ENCODE measurements at places on chromosomes 11 and 22. TPM values are rescaled to one million over a fixed set of nuclear protein-coding genes. Genes with fewer than 3 reads are reported as not detected.

GAL3ST1 gene
- 1.3 TPM for total RNA-seq

FADS1 gene
- 15.1 TPM for total RNA-seq

OR51I1 gene
- 0.44 TPM for total RNA-seq

NXPE1 gene
- not detected for total RNA-seq

DNA sequence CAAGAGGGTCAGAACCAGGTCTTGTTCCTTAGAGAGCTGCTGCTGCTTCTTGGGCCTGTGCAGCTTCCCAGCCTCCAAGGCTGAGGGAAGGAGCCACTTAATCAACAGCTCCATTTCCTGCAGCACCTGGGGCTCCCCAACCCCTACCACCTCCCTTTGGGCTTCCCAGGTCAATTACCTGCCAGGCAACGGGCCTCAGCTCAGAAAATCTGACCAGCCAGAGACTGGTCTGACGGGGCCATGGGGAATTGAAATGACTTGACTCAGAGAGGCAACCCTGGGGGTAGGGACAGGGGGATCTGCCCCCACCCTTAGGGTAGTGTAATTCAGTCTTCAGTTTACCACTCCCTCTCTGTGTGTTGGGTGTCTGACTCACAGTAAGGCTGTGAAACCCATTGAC is 4.7 kb upstream of the MAJIN start:
- no peaks in the 10 kb centered on the region for H3K36me3 ChIP-seq
- no peak overlapping the region for H3K27ac ChIP-seq
- no peaks in the 10 kb centered on the region for H3K4me1 ChIP-seq
- no peak overlapping the region for H3K4me3 ChIP-seq

GRCh38 chr22:49243965-49244364 is 583.7 kb downstream of the BRD1 start:
- H3K27ac ChIP-seq, result no peak overlapping the region
- peak; percentile 9 for DNase-seq
- no peaks in the 10 kb centered on the region for H3K4me1 ChIP-seq
- no peak overlapping the region for H3K4me3 ChIP-seq
- H3K36me3 ChIP-seq, result no peaks in the 10 kb centered on the region
- H3K27me3 ChIP-seq, result peaks cover 27% of the 10 kb centered on the region

SYCE3 gene
- total RNA-seq, result not detected

DNA sequence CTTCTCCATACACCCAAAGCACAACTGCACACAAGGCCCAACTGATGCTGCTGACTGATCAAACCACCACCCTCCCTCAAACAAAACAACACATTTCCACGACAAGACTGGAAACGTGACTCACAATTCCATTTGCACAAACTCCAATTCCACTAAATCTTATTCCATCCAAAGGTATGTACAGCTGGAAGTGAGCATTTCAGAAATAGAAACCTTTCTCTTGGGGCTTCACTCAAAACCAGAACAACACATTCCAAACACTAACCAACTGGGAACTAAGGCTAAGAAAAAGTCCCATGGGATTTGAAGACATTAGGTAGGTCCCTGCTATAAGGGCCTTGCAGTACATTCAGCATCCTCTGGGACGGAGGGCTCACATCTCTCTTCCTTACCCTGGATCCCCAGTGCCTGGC is 19.6 kb downstream of the MORC2 start:
- H3K4me3 ChIP-seq, result no peak overlapping the region
- no peaks in the 10 kb centered on the region for H3K36me3 ChIP-seq
- peak overlapping the region; percentile 92 for H3K27ac ChIP-seq
- peaks cover 4% of the 10 kb centered on the region for H3K4me1 ChIP-seq

DEFB131B gene
- not detected for total RNA-seq

DNA sequence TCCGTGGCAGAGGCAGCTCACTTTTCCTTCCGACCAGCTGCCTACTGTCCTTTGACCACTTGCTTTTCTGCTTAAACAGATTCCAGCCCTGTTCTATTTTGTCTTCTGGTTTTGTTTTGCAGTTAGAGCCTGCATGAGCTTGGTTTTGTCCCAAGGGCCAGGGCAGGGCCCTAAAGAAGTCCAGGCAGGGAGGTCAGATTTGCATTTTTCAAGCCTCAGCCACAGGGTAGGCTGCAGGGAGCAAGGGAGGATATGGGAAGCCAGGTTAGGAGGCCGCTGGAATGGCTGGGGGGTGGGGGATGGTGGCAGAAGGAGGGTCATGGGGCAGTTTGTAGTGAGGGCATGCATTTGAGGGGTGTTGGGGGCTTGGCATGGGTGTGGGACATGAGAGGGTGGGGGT is 23.1 kb downstream of the FADD start:
- H3K27ac ChIP-seq, result no peak overlapping the region
- H3K36me3 ChIP-seq, result no peaks in the 10 kb centered on the region

DNA sequence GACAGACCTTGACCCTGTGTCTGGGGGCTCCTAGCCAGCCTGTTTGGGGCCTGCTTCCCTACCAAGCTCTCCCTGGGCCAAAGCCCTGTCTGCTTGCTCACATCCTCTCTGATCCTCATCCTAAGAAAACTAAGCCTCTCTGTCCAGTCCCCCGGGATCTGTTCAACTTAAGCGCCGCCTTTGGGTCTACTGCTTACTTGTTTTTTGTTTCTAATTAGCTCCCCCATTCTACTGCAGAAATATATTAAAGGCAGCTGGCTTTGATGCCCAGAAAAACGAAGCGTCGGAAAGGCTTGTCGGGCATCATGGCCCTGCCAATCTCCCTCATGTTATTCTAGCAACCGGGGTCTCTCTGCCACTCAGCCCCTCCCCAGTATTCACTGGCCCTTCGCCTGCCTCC is 3.4 kb downstream of the DSCAML1 start:
- H3K4me1 ChIP-seq, result no peaks in the 10 kb centered on the region
- no peaks in the 10 kb centered on the region for H3K36me3 ChIP-seq
- no peak overlapping the region for H3K4me3 ChIP-seq
- no peak for DNase-seq

GRCh38 chr11:128825050-128825784 is 41.9 kb downstream of the KCNJ1 start:
- no peaks in the 10 kb centered on the region for H3K4me1 ChIP-seq
- no peak overlapping the region for H3K4me3 ChIP-seq
- DNase-seq, result no peak
- no peaks in the 10 kb centered on the region for H3K36me3 ChIP-seq
- H3K27ac ChIP-seq, result no peak overlapping the region
- no peaks in the 10 kb centered on the region for H3K27me3 ChIP-seq

CD3G gene
- total RNA-seq, result 1.2 TPM

- no peaks in the 10 kb centered on the region for H3K27me3 ChIP-seq
- H3K27ac ChIP-seq, result peak overlapping the region; percentile 75
- no peak overlapping the region for H3K4me3 ChIP-seq
Observed at GRCh38 chr11:111729071-111729830, 36.9 kb downstream of the PPP2R1B start.

DNA sequence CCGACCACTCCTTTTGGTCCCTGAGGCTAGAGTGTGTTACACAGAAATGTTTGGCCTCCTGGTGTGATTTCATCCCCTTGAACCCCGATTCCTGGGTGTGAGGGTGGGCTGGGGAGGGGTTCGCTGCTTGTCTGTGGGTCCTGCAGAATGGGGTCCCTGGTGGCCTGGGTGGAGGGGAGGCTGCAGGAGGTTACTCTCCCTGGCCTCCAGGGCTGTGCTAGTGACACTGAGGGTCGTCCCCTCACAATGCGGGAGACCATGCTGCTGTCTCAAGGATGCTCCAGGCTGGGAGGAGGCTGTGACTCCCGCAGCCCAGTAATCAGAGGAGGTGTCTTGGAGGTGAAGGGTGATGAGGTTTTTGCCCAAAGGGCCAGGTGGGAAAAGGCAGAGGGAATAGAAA is 17.0 kb upstream of the OMP start:
- H3K27me3 ChIP-seq, result no peaks in the 10 kb centered on the region
- H3K4me1 ChIP-seq, result no peaks in the 10 kb centered on the region
- H3K36me3 ChIP-seq, result no peaks in the 10 kb centered on the region
- no peak overlapping the region for H3K4me3 ChIP-seq
- no peak for DNase-seq
- no peak overlapping the region for H3K27ac ChIP-seq

GRCh38 chr11:368414-369335 is 624 bp upstream of the B4GALNT4 start:
- peak overlapping the region; percentile 68 for H3K4me3 ChIP-seq
- H3K36me3 ChIP-seq, result no peaks in the 10 kb centered on the region
- no peaks in the 10 kb centered on the region for H3K4me1 ChIP-seq

MUC5B gene
- not detected for total RNA-seq

FAM111B gene
- total RNA-seq, result 0.44 TPM

KIRREL3 gene
- total RNA-seq, result not detected

DNA sequence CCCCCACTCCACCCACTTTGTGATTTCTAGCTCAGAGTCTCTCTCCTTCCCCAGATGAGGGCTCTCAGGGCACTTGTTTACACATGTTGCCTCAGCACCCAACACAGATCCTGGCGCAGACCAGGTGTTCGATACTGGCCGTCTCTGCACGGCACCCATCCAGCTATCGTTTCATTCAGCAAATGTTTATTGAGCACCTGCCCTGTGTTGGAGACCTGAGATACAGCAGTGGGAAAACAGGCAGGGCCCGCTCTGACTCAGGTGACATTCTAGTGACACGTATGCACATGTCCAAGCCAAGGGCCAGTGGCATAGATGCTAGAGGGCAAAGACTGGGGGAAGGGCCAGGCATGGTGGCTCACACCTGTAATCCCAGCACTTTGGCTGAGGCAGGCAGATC is 71.9 kb downstream of the NFAM1 start:
- no peaks in the 10 kb centered on the region for H3K36me3 ChIP-seq
- H3K27ac ChIP-seq, result no peak overlapping the region

GRCh38 chr11:34783816-34784317 is 132.3 kb downstream of the APIP start:
- H3K27me3 ChIP-seq, result no peaks in the 10 kb centered on the region
- H3K27ac ChIP-seq, result no peak overlapping the region
- H3K4me3 ChIP-seq, result no peak overlapping the region
- no peaks in the 10 kb centered on the region for H3K4me1 ChIP-seq

DNA sequence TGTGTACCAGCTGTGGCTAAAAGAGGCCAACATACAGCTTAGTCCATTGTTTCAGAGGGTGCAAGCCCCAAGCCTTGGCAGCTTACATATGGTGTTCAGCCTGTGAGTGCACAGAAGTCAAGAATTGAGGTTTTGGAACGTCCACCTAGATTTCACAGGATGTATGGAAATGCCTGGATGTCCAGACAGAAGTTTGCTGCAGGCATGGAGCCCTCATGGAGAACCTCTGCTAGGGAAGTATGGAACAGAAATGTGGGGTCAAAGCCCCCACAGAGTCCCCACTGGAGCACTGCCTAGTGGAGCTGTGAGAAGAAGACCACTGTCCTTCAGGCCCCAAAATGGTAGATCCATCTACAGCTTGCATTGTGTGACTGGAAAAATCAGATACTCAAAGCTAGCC is 42.2 kb upstream of the PTH start:
- H3K4me3 ChIP-seq, result no peak overlapping the region
- DNase-seq, result no peak
- no peaks in the 10 kb centered on the region for H3K4me1 ChIP-seq
- H3K27me3 ChIP-seq, result no peaks in the 10 kb centered on the region

DNA sequence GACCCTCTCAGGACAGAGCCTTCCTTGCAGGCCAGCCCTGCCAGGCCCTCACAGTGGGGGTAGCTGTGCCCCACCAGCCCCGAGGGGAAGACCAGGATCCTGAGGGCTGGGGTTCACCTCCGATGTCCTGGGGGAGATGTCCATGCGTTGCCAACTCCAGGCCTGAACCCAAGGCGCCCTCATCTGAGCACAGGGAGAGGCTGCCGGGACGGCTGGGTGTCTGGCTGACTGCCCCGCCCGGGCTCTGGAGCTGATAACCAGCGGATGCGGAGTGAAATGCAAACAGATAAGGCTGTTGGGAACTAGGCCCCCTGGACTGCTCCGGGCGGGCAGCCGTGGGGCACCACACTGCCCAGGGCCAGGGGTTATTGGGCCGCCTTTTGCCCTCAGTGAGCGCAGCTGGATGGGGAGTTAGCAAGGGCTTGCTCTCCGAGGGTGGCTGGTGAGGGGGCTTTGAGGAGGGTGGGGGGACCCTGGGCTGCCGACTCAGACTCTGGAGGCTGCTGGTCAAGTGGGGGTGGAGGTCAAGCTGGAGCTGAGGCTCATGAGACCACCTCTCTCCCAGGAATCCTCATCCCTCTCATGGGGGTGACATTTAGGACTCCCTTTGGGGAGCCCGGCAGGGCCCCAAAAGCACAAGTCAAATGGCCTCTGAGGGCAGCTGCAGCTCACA is 5.6 kb upstream of the MUC6 start:
- H3K27me3 ChIP-seq, result no peaks in the 10 kb centered on the region
- no peak overlapping the region for H3K27ac ChIP-seq
- no peaks in the 10 kb centered on the region for H3K36me3 ChIP-seq
- H3K4me1 ChIP-seq, result no peaks in the 10 kb centered on the region
- no peak for DNase-seq

GRCh38 chr11:35582033-35582432 is 36.2 kb upstream of the FJX1 start:
- no peaks in the 10 kb centered on the region for H3K36me3 ChIP-seq
- no peaks in the 10 kb centered on the region for H3K4me1 ChIP-seq
- DNase-seq, result no peak
- H3K27ac ChIP-seq, result no peak overlapping the region

DNA sequence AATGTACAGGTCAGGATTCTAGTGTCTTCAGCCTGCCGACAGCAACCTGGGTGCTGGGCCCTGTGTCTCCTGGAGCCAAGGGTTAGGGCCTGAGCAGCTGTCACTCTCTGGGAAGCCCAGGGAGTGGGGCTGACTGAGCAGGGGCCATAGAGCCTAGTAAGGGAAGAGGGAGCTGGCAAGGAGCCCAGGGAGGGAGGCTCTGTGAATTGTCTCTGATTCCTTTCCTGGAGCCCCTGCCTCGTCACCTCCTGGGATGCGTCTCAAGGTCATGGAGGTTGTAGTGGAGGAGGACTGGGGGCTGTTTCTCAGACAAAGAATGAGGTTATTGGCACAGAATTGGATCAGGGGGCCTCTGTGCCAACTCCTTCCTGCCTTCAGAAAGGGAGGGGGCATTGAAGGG is 11.8 kb downstream of the SOX10 start:
- H3K4me1 ChIP-seq, result no peaks in the 10 kb centered on the region
- no peaks in the 10 kb centered on the region for H3K36me3 ChIP-seq
- no peak overlapping the region for H3K4me3 ChIP-seq
- no peak overlapping the region for H3K27ac ChIP-seq
- DNase-seq, result no peak

- no peak for DNase-seq
- H3K27ac ChIP-seq, result no peak overlapping the region
- H3K36me3 ChIP-seq, result no peaks in the 10 kb centered on the region
- H3K4me3 ChIP-seq, result no peak overlapping the region
Observed at GRCh38 chr22:29150701-29151100, 55.0 kb upstream of the EMID1 start.

DNA sequence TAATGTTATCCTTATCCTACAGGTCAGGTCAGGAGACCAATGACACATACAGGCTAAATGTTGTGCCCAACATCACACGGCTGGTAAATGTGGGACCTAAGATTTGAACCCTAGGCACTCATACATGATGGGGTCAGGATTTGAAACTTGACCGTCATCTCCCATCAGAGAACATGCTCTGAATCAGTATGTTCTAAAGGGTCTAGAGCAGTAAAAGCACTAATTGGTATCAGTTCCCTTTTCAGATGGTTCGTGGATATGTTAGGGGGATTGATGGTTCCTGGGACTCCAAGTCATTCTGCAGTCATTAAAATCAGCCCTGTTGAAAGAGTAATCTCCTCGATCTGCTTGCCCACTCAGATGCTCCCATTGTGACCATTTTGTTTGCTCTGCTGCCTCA is 65.5 kb downstream of the BMAL1 start:
- H3K27ac ChIP-seq, result no peak overlapping the region
- H3K36me3 ChIP-seq, result no peaks in the 10 kb centered on the region
- no peak overlapping the region for H3K4me3 ChIP-seq
- H3K4me1 ChIP-seq, result peaks cover 9% of the 10 kb centered on the region
- DNase-seq, result no peak
